ENCODE measurements at places on chromosomes 1 and 21.

GRCh38 chr1:79551321-79551720, 544.8 kb upstream of the ADGRL4 start:
- DNase-seq = no peak

GRCh38 chr1:9865724-9866123, 42.0 kb upstream of the CLSTN1 start:
- DNase-seq = no peak

DNA sequence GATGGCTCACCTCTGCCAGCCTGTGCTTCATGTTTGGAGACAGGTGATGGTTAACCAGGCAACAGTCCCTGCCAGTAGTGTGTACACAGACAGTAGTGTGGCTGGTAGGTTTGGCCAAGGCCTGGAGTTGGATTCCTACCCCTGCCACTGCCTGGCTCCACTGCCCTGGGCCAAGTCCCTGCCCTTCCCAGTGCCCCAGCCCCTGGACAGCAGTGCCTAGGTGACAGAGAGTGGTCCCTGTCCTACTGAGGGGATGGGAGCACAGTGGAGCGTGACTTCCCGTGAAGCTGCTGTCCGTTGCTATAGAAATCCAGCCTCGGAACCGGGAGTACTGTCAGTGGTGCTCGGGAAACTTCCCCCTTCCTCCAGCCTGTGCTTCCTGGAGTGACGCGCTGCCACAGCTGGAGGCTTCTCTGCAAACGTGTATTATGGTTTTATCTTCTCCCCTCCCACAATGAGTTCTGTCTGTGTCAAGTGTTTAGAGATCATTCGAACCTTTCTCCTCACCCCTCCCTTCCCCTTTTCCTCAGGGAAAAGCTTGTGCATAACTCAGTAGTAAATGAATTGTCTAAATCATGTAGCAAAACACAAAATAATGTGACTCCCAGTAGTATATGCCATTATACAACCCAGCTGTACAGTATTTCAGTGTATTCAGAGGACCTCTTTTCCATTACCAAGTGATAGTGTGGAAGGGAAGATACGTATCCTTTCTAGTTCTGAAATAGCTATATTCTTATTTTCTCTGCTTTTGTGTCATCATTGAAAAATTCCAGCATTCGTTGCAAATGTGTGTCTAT, 73.4 kb downstream of the GALNT2 start:
- peak; percentile 58 for DNase-seq

- DNase-seq = no peak
Measured at GRCh38 chr1:74426208-74426937, 86.0 kb downstream of the LRRC53 start.

DNA sequence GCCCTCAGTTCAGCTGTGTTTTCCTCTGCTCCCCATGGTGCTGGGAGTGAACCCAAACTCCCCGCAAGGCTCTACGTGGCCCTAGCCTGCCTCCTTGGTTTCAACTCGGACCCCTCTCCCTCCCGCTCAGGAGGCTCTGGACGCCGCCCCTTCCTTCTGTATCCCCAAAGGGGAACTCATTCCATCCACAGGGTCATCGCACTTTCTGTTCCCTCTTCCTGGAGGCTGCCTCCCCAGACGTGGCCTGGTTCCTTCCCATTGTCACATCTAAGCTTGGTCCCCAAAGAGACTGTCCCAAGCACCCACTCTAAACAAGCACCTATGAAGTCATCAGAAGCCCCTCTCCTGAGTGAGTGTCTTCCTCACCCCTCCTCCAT, 10.9 kb downstream of the KCNAB2 start:
- DNase-seq = no peak

DNA sequence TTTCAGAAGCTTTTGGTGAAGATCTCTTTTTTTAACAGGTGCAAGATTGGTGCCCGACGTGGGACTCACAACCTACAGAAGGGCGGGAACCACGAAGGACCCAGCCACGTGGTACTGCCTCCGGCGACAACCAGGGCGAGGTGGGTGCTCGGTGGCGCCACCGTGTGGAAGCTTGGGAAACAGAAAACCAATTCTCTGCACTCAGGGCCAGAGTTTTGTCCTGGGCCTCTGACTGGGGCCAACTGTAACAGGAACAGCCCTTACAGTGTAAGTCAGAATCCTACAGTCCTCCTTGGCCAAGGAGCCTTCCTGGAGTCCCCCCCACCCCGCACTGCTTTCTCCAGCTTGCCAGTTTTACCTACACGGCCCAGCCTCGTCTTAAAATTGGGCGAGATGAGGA, 11.6 kb upstream of the S100A7A start:
- DNase-seq = no peak

DNA sequence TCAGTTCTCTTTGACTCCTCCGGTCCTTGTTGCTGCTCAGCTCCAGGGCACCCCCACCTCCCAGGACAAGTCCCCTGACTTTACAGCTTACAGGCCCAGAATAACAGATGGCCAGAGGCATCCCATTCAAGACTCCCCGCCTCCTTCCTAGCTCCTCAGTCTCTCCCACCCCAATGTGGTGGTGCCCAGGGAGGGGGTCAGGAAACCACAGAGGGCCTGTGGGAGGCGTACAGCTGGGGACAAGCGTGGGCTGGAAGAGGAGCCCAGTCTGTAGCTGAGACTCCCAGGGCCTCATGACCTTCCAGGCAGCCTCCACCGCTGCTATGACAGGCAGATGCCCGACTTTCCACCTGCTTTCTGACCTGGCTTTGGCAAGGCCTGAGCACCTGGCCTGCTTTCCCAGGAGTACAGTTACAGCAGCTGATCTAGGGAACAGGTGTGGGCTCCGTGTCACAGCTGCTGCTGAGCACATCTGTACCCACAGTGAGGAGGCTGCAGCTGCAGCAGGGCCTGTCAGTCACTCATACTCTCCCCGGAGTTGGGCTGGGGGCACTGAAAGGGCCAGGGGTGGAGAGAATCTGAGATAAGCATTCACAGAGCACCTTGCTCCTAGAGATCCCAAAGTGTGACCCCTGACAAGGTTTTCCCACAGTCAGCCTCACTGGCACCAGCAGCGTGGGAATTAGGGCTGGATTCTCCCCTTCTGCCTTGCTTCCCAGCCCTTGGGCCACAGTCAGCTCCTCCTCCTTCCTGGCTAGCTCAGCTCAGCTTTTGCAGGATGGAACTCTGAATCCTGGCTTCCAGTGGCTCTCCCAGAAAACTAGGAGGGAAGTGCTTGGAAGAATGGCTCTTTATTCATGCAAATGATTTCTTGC, 7.1 kb upstream of the NAV1 start:
- no peak for DNase-seq

- no peak for DNase-seq
Measured at GRCh38 chr1:235758931-235759330, 107.8 kb downstream of the LYST start.

GRCh38 chr1:203558064-203558760, 64.3 kb downstream of the OPTC start:
- DNase-seq = peak; percentile 85

GRCh38 chr1:241470908-241471590, 48.5 kb downstream of the FH start:
- DNase-seq = no peak

- no peak for DNase-seq
Measured at GRCh38 chr1:17067465-17068240, 13.8 kb upstream of the SDHB start.

DNA sequence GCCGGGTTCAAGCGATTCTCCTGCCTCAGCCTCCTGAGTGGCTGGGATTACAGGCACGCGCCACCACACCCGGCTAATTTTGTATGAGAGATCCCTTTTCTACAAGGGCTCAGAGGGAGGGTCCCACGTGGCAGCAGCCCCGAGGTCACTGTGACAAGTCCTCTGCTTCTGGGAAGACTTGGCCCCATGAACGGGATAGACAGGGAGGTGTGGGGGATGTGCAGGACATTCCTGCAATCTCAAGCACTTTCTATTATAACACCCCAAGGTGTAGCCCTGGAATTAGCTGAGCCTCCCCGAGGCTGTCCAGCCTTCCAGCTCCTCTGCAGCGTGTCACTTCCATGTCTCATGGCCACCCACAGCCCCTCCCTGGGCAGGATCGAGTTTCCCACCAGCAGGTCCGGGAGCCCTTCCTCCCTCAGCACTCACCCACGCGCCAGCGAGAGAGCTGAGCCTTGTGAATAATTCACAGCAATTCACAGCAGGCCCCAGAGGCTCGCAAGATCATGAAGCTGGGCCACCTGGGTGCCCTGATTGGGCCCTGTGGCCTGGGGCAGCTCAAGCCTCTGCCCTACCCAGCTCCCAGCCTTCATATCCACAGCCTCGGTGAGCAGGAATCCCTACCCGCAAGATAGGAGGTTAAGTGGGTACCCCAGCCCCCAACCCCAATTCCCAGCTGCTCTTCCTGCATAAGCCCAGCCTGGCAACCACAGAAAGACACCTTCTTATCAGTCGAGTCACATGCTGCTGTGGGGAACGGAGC, 22.8 kb upstream of the RNU1-4 start:
- peak; percentile 13 for DNase-seq

- DNase-seq = no peak
Measured at GRCh38 chr21:37437376-37438080, 71.0 kb downstream of the DYRK1A start.

DNA sequence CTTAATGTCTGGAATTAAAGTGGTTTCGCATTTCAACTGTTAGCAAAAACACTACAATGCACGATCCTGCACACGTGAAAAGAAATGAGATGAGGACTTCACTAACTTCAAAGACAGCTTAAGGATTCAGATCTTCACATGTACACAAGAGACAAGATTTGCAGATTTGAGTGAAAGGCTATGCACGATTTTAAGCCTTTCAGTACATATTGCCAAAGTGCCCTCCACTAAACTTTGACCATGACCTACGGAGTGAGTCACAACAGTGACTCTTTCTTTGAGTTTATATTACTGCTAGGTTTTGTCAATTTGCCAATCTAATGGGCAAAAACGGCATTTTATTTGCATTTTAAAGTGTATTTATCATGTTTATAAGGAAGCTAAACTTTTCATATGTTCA, 41.2 kb upstream of the CR1L start:
- DNase-seq = no peak

- peak; percentile 79 for DNase-seq
Measured at GRCh38 chr1:209769171-209769904, 13.5 kb downstream of the TRAF3IP3 start.

GRCh38 chr1:160739098-160739511, at the start of gene SLAMF7:
Gene SLAMF7 (plus strand): TSS chr1:160739247. CDS start chr1:160739302, 55 bp downstream.
- no peak for DNase-seq

- DNase-seq = no peak
Measured at GRCh38 chr1:156898161-156898566, 4.6 kb downstream of the PEAR1 start.

- no peak for DNase-seq
Measured at GRCh38 chr1:243731301-243731891, 118.6 kb downstream of the AKT3 start.

- peak; percentile 91 for DNase-seq
Measured at GRCh38 chr1:200150721-200151120, 123.2 kb downstream of the NR5A2 start.

DNA sequence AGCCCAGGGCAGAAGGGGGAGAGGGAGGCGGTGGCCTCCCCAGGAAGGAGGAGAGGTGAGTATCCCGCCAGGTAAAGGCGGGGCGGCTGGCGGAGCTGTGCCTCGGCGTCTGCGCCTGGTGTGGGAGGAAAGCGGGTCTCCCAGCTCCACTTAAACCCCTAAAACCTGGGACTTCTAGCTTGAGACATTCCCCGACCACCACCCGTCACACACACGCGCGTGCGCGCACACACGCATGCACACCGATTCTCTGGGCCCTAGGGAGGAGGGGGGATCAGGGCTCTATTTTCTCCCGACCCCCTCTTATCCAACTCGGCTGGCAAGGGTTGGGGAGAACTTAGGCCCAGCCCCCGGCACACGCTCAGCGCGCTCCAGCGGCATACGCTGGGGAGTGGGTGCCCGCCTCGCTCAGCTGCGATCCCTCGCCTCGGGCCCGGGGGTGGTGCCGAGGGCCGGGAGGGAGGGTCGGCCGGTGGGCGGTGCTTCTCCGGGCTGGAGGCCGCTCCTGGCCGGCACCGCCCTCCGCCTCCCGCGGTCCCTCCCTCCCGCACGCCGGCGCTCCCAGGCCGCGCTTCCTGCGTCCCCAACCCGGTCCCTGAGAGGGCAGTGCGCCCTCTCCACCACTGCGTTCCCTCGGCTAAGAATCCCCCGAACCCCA, at the start of gene TMEM51:
Gene TMEM51 (plus strand): TSS at position 564 of the 658 bp plus-strand sequence. CDS start 61,341 bp downstream, outside the sequence.
- DNase-seq = peak; percentile 57

GRCh38 chr1:87279966-87280535, 48.6 kb upstream of the LMO4 start:
- peak; percentile 3 for DNase-seq

GRCh38 chr1:8497210-8497819, 179.4 kb downstream of the SLC45A1 start:
- peak; percentile 31 for DNase-seq

DNA sequence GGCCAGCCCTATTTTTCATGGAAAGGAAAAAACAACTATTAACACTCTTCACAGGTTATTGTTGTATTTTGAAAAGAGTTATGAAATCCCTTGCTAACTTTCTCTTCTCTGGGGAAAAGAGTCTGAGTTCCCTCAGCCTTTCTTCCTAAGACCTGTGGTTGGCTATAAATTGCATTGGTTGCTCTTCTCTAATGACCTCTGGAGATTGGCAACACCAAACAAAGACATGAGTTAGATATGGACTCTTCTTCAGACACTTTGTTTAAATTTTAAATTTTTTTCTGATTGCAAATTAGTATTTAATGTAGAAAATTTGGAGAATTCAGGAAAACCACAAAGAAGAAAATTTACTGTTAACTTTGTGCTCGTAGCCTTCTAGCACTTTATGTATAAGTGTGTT, 275.7 kb downstream of the PBX1 start:
- no peak for DNase-seq

DNA sequence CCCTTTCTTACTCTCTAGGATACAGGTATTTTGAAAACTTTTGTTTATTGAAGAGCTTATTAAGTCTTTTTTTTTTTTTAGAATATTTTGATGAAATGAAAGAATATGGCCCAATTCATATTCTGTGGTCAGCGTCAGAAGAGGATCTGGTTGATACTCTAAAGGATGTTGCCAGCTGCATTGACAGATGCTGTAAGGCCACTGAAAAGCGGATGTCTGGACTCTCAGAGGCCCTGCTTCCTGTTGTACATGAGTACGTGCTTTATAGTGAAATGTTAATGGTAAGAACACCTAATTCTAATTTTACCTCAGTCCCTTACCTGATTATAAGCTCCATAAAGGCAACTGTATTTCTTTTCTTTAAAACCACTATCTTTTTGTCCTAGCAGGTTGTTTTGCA, 37.1 kb downstream of the SNX7 start:
- no peak for DNase-seq

- DNase-seq = no peak
Measured at GRCh38 chr1:217315346-217315745, 315.5 kb downstream of the GPATCH2 start.

GRCh38 chr1:145985502-145986439, 10.6 kb downstream of the TXNIP start:
- no peak for DNase-seq

GRCh38 chr1:67114162-67114561, 20.6 kb downstream of the C1orf141 start:
- no peak for DNase-seq

GRCh38 chr1:185733818-185734735, at the start of gene HMCN1:
Gene HMCN1 (plus strand): TSS chr1:185734391. CDS start chr1:185734780, 389 bp downstream.
- peak; percentile 15 for DNase-seq

- DNase-seq = no peak
Measured at GRCh38 chr1:192737306-192737705, 71.5 kb upstream of the RGS2 start.

Measured in kidney glomerular epithelial cell (primary cell).